ENCODE measurements at places on chromosomes 5 and 9.

DNA sequence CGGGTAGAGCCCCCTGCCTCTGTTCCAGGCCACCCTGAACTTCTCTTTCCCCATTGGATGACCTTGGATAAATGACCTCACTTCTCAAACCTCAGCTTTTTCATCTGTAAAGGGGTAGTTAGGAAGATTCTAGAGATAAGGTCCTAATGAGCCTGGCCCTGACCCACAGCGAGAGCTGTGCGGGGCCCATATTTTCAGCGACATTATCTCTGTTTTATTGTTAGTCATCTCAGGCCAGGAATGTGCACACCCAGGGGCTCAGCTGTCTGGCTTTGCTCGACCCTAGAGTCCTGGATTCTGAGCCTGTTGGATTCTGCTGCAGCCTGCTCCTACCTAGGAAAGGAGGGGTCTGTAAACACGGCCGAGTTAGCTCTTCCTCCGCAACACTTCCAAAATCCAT lies 81.2 kb upstream of the LMX1B start:
- no peak for DNase-seq

DNA sequence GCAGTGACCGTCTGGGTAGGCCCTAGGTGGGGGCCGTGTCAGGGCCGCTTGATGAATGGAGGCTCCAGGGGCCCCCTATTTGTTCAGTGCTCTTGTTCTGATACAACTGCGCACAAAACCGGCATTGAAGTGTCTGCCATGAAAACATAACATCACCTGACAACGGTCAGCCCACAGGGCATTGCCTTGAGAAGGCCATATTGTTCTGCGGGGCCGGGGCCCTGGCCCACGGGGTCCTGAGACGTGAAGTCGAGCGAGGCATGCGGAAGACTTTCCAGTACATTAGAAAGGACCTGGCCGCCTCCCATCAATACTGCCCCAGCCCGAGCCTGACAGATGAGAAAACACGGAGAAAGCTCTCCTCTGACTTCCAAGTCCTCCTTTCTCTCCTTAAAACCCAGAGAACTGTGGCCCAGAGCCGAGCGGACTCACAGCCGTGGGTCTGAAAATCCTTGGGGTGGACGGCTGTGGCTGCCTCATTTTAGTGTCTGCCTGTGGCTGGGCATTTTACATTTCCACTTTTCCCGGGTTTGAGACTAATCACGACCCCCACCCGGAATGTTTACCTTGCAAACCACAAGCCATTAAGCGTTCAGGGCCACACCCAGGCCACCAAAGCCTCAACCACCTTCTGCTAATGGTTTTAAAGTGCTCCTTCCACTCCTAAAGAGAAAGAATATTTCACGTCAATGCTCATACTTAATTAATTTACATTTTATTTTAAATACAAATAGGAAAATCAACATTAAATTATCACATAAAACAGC lies 391.0 kb upstream of the IRX2 start:
- DNase-seq, result no peak

DNA sequence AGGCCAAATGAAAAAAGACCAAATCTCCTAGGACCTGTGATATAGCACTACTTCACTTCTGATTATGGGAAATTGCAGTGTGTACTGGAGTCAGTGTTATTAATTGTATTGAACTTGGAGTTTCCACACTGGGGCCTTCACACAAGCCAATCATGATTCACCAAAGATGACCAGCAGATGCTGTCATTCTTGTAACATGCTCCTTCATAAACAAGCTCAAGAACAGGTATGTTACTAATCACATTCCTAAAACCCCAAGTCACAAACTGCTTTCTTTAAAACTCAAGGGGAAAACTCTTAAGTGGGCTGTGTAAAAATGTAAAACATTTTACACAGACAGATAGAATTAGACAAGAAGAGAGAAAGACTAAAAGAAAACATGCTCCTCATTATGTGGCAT lies 5.6 kb downstream of the KLHL3 start:
- no peak for DNase-seq

- no peak for DNase-seq
Measured at GRCh38 chr9:133050781-133051180, 11.0 kb upstream of the CEL start.

GRCh38 chr9:93354451-93354850 lies 97.0 kb upstream of the FAM120A start:
- no peak for DNase-seq

GRCh38 chr5:5586721-5587120 lies 164.2 kb downstream of the ICE1 start:
- no peak for DNase-seq

DNA sequence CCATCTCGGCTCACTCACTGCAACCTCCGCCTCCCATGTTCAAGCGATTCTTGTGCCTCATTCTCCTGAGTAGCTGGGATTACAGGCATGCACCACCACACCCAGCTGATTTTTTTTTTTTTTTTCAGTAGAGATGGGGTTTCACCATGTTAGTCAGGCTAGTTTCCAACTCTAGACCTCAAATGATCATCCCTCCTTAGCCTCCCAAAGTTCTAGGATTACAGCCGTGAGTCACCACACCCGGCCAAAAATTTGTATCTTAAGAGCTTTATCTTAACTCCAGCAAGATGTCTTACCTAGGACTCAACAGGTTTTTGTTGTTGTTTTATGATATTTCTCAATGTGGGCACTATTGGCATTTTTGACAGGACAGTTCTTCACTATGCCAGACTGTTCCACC lies 27.9 kb downstream of the LYRM7 start:
- no peak for DNase-seq

- DNase-seq, result no peak
Measured at GRCh38 chr9:114538241-114538640, 33.0 kb upstream of the WHRN start.

DNA sequence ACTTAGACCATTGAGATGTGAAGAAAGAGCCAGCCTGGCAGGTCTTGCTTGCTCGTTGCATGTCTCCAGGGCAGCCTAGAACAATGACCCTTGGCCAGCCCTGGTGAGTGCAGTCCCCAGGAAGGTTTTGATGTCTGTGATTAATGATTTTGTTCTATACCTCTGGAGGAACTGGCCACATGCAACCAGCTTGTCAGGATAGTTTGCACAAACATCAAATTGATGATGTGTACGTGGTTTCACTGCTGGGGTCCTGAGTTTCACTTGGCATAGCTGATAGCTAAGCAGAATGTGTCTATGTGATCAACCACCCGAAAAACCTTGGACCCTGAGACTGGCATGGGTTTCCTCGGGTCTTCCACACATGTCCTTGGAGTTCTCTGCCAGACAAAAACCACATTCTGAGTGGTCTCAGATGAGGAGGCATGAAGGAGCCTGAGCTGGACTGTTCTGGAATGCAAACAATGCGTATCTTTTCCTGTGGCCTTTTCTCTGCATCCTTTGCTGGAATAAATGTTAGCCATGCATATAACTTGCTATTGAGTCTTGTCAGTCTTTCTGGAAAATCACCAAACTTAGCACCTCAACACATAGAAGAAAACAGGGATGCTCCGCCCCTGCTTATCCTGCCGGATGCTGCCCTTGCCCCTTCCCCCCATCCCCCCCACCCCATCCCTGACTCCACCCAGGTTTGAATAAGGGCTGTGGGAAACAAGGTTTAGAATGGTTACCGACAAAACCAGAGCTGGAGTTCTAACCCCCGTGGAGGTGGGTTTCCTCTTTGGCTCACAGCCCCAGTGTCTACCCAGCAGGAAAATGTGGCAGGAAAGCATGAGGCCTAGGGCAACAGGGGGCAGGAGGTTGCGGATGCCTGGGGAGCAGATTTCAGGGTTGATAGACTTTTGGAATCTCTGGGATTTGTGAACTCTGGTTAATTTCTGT lies 50.1 kb upstream of the ANKRD33B start:
- DNase-seq, result peak; percentile 50

- no peak for DNase-seq
Measured at GRCh38 chr9:99231711-99232110, 9.6 kb downstream of the SEC61B start.

- DNase-seq, result no peak
Measured at GRCh38 chr9:17005056-17005823, 129.6 kb upstream of the CNTLN start.

- DNase-seq, result no peak
Measured at GRCh38 chr5:105530716-105531261, 1968.2 kb upstream of the NUDT12 start.

DNA sequence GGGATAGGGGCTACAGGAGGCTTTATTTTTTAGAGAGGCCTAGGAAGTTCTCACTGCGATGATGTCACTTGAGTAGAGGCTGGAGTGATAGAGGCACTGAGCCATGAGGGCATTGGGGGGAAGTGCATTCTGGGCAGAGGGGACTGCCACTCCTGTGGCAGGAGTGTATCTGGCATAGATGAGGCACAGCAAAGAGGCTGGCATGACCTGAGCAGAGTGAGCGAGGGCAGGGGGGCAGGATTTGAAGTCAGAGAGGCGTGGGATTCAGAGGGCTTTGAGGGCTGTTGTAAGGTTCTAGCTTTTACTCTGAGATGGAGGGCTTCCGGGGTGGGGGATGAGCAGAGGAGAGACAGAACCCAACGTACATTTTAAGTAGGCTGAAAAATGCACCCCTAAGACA lies 91.9 kb upstream of the SH3PXD2B start:
- no peak for DNase-seq

DNA sequence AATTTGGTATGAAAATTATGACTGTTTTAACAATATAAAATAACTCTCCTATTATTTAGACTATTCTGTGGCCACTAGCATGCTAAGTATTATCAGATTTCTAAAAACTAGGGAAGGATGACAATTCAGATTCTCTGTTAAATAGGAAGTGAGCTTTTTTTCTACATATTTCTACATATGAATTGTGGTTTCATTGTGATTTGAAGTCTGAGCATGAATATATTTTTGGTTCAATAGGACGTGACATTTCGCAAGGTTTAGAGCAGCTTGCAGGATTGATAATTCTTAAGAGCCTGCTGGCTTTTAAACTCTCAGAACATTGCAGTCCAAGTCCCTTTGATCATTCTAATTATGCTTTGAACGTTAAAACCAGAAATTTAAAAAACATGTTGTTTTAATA lies 82.9 kb downstream of the ADGRV1 start:
- DNase-seq, result no peak

GRCh38 chr5:38938424-38938823 lies 92.6 kb downstream of the OSMR start:
- no peak for DNase-seq

GRCh38 chr9:95385521-95385920 lies 68.0 kb upstream of the FANCC start:
- no peak for DNase-seq

DNA sequence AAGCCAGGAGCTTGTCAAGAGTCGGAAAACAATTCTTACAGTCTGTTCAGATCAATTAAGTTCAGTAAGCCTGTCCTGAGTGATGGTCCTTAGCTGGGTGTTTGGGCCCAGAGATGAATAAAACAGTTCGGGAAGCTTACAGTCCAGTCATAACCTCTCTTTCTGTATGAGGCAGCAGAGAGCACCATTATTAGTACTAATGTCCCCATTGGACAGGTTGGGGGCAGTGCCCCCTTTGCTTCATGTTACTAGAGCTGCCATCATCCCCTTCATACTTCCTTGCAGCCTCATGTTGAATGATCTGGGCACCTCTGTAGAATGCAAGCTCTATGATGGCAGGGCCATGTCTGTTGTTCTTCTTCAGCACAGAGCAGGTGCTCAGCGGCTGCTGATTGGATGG lies 9.8 kb downstream of the DOCK2 start:
- no peak for DNase-seq

DNA sequence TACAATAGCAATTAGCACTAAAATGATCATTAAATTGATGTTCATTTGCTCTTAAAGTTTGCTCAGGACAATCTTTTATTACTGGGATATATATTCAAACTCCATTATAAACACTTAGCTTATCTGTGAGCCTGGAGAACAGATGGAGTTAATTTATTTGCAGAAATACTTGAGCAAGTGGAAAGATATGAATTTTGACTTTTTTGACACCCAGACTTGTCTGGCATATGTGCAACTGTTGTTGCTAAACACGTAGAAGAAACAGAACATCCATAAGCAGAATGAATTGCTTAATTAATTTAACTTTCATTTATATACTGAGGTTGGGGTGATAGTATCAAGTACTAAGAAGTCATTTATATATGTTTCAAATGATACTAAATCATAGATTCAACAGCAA lies 820.7 kb upstream of the TYRP1 start:
- no peak for DNase-seq

DNA sequence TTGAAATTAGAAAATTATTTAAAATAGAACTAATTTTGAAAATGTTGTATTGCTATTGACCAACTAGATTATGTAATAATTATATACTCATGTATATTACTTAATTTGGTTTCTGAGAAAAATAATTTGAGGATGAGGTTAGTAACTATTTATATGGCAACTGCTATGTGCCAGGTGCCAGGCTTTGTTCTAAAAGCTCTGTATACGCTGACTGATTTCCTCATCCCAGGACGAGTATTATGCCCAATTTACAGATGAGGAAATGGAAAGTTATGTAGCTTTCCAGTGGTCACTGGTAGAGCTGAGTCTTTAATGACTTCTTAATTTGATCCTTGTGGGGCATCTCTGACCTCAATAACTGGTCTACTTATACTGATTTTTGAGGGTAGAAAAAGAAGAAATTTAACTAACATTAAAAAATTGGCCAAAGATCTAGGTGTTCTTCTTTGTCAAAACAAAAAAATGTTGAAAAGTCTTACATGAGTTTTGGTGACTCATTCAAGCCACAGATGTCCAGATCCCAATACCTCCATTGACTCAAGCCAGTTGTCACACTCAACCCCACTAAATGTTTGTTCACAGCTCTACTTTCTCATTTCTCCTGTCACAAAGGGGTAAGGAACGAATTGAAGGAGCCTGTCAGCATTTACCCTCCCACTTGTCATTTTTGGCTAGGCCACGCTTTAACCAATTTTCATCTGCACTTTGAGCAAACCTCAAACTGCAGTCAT lies 228.1 kb upstream of the MEF2C start:
- no peak for DNase-seq

Measured in AG09309 (cell line).